Stimulated activated CD4-positive, alpha-beta T cell treated with anti-CD3 and anti-CD28 coated beads, Interleukin-2, amount 100 ng/mL, for 4 hours (primary cell): ENCODE measurements at places on chromosomes 5 and 9.

- DNase-seq, result no peak
Measured at GRCh38 chr5:116488356-116489041, 86.1 kb downstream of the SEMA6A start.

DNA sequence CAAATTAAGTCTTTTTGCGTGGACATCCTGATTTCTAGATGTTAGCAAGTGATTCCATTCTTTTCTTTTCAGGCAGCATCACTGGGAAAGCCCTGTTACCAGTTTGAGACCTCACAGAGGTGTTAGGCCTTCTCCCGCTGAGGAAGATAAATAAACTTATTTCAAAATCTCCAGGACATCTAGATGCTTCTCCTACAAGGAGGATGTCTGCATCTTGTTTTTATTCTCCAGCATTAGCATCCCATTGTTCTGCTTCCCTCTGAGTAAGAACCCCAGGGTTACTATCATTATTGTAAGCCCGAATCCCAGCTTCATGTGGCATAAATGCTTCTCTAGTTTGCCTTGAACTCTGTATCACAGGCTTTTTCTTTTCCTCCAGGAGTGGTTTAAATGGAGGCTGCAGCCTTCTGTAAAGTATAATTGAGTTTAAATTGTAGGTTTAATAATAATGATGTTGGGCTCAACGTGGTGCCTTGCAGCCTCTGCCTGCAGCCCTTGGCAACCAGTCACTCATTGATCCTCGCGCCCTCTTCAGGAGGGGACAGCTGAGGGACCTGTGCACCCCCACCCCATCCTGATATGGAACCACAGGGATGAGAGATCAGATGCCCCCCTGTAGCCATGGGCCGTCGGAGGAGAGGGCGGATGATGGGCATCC lies 114.9 kb downstream of the PDZD2 start:
- no peak for DNase-seq

GRCh38 chr5:170466988-170467707 lies 36.7 kb upstream of the KCNIP1 start:
- peak; percentile 9 for DNase-seq

- no peak for DNase-seq
Measured at GRCh38 chr9:16579872-16580432, 290.5 kb downstream of the BNC2 start.

DNA sequence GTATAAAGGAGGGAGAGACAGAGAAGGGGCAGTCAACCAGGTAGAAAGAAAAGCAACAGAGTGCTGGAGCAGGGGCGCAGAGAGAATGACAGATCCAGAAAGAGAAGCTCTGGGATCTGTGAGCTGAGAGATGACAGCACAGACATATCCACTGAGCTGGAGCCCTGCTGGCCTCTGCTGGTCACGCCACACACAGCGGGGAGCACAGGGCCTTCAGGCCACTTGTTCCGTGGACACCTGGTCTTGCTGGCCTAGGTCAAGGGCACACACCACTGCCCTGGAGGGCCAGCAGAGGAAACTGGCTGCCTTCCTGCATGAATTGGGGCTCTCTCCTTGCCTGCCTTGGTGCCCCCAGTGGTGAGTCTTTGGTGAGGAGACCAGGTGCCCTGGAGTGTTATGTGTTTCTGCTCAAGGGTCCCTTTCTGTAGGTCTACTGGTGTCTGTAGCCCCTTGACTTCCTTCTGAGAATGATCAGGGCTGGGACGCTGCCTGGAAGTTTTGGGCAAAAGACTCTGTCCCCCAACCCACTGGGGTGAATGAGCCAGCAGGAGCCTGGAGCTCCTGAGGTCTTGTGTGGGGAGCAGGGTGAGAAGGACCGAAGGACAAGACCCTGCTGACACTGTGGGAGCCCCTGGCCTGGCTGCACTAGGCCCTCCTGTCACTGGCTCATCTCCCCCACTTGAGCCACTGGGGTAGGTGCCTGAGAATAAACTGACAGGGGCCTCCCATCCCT lies 59.2 kb upstream of the ADAMTS2 start:
- no peak for DNase-seq

- no peak for DNase-seq
Measured at GRCh38 chr5:67976181-67976580, 239.4 kb upstream of the PIK3R1 start.

DNA sequence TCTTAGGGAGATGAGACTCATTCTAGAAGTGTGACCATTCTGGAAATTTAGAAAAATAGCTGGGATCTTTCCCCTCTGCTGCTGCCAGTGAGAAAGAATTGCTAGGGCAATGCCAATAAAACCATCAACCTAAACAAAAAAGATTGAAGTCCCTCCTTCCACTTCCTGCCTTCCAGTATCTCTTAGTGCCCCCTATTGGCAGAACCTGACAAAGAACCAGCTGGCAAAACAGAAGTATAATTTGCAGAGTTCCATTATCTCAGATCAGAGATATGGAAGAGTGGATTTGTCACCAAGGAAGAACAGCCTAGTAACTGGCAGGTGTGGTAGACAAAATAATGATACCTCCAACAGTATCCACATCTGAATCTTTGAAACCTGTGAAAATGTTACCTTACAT lies 13.8 kb upstream of the PLCXD3 start:
- DNase-seq, result no peak

- DNase-seq, result no peak
Measured at GRCh38 chr5:5751498-5751897, 329.0 kb downstream of the ICE1 start.

GRCh38 chr5:2549900-2550299 lies 201.6 kb downstream of the IRX2 start:
- DNase-seq, result no peak

DNA sequence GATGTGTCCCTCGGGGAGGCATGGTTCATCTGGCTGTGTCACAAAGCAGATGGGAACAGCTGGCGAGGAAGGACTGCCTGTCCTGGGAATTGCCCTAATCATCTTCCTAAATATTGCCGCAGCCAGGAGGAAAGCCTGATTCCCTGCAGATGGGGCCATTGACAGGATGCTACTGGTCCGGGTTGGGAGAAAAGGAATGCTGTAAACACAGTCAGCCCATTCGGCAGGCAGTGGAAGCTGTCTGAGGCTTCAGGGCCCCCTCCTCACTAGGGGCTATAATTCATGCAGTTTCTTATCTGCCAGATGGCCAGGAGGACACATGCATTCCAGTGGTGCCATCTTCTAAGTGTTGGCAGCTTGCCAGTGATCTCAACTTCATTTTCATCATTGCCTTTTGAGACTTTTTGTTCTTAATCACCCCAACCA lies 110.3 kb downstream of the KCNIP1 start:
- no peak for DNase-seq

DNA sequence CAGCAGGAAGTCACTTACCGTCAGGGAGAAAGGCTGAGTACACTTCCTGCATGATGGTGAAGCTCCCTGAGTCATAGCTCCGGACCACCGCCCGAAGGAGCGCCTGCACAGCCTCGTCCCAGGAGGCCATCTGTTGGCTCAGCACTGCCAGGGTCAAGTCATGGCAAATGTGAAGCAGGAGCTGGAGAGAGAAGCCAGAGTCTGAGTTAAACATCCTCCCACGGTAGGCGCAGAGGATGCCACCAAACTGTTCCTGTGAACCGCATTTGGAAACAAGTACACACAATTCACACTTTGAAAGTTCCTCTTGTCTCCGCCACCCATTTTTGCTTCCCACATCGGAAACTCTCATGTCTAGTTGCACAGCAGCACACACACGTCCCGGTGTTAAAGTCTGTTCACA lies 33.9 kb downstream of the CNOT8 start:
- no peak for DNase-seq

- DNase-seq, result no peak
Measured at GRCh38 chr5:60055168-60055567, 161.6 kb upstream of the PDE4D start.

DNA sequence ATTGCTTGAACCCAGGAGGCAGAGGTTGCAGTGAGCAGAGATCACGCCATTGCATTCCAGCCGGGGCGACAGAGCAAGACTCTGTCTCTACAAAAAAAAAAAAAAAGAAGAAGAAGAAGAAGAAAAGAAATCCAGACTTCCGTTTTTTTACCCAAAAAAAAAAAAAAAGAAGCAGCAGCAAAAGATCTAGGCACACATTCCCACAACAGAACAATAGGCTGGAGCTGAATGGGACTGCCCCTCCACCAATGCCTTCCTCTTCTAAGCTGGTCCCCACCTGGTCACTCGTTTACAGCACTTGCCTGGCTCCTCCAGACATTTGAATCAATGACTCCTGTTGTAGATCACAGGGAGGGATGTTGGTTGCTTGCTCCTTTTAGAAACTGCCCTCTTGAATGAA lies 1.6 kb upstream of the LMAN2 start:
- no peak for DNase-seq

DNA sequence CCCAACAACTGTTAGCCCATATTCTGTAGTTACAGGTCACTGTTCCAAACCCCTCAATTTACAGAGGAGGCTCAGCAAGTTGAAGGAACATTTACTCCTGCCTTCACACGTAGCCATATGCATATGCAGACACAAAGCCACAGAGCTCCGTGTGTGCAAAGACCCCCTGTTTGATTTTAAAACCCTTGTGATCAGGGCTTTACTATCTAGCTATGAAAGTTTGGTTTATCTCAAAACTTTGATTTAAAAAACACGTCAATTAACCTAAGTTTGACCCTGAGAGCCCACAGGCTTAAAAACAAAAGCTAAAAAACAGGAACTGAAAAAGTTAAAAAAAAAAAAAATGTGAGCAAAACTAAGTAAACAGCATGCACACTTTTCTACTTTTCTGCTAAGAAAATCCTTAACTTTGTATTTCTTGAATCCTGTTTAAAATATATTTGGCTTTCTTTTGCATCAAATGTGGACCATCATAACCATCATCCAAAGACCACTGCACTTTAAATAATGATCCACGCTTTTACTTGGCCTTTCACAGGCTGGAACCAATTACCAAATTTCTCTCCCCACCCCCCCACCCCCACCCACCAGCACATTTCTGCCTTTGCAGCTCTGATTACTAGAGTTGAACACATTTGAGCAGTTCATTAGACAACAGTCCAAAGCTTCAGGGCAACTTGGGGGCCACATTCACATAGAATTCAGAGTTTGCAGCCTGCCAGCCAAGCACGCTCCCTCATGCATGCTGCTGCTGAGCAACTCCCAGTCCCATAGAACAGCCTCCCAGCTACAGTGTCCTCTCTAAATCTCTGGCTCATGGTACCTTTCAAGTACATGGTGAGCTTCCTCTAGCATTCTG lies 128.8 kb upstream of the MAP3K1 start:
- no peak for DNase-seq

DNA sequence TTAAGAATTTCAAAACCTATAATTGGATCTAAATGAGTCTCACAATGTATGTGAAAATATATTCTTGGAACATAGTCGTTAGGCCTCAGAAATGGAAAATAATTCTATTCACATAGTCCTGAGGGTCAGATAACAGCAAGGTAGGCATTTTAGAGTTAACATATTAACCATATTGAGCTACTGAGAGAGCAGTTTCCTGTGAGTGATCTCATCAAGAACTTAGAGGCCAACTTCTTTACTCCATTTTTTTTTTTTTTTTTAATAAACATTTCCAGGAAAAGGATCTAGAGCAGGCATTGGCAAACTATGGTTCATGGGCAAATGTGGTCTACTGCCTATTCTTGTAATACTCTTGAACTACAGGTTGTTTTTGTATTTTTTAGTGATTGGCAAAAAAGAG lies 26.6 kb downstream of the RAB24 start:
- DNase-seq, result no peak

- no peak for DNase-seq
Measured at GRCh38 chr5:128081111-128081851, 2.3 kb upstream of the SLC12A2 start.

DNA sequence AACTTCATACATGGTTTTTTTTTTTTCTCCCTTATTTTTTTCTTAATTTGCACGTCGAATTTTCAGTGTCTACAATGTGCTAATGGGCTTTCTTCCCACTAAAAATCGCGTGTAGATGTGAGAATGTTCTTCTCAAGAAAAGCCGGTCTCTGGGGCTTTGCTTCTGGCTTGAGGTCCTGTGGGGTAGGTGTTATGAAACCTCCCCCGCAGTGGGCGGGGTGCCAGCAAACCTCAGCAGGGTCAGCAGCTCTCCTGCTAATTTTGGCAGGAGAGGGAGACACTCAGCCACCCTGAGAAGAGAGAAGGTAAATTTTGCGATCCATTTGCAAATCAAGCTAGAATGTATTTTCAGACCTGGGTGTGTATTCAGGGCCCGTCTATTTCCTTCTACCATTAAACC lies 59.9 kb downstream of the NPR3 start:
- no peak for DNase-seq

- no peak for DNase-seq
Measured at GRCh38 chr9:71608825-71609447, 159.4 kb downstream of the CEMIP2 start.

DNA sequence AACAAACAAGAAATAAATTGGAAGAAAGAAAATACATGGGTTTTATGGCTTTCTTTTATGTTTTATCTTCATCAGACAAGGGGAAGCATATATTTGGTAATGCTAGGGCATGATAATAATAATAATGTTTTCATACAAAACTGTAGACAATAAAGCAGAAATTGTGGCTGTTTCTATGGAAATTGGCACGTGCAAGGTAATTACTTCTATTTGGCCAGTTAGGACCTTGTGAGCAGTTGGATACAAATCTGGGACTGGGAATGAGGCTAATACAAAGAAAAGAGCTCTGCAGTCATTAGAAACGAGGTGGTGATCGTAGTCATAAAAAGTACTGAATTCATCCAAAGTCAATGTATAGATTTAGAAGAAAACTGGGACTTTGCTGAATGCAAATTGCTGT lies 233.6 kb downstream of the EFNA5 start:
- DNase-seq, result no peak

GRCh38 chr5:112848116-112848811 lies 12.8 kb upstream of the SRP19 start:
- DNase-seq, result no peak

DNA sequence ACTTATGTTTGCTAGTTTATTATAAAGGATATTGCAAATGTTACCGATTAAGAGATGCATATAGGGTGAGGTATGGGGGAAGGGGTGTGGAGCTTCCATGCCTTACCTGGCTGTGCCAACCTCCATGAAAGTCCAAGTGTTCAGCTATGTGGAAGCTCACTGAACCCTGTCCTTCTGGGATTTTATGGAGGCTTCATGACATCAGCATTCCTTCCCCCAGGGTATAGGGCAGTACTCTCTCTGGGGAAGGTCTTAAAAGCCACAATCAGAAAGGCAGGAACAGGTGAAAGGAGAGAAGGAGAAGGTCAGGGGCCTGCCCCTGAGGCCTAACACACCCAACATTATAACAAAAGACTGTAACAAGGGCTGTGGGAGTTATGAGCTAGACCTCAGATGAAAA lies 592.6 kb downstream of the PDE4D start:
- DNase-seq, result no peak
